ENCODE measurements at places on chromosomes 12 and 14.

GRCh38 chr12:109475121-109475520 lies 2.0 kb downstream of the KCTD10 start:
- DNase-seq, result no peak

GRCh38 chr12:122984612-122985337 lies 4.3 kb downstream of the ARL6IP4 start:
- no peak for DNase-seq

GRCh38 chr14:72186523-72186922 lies 254.3 kb downstream of the RGS6 start:
- no peak for DNase-seq

- no peak for DNase-seq
These were observed 223.3 kb downstream of the RGS6 start for GRCh38 chr14:72155379-72155993.

DNA sequence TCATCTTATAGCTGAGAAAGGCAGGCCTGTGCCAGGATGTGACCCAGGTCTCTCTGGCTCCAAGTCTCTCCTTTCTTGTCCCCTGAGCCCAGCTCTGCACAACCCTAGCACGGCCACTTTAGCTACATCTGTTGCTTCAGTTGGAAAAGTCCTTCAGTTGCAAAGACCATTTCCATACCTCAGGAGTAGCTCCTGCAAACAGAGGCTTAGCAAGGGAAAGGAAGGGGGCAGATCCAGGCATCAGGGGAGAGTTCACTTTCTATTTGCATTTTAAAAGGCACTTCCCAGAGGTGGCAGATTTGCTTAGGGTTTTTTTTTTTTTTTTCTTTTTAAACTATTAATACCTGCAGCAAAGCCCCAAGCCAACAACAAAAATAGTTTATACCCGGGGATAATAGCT lies 3.0 kb upstream of the PITPNM2 start:
- no peak for DNase-seq

GRCh38 chr14:72574715-72575114 lies 319.2 kb downstream of the DPF3 start:
- no peak for DNase-seq

GRCh38 chr14:50257732-50258131 lies 26.4 kb upstream of the SOS2 start:
- no peak for DNase-seq

DNA sequence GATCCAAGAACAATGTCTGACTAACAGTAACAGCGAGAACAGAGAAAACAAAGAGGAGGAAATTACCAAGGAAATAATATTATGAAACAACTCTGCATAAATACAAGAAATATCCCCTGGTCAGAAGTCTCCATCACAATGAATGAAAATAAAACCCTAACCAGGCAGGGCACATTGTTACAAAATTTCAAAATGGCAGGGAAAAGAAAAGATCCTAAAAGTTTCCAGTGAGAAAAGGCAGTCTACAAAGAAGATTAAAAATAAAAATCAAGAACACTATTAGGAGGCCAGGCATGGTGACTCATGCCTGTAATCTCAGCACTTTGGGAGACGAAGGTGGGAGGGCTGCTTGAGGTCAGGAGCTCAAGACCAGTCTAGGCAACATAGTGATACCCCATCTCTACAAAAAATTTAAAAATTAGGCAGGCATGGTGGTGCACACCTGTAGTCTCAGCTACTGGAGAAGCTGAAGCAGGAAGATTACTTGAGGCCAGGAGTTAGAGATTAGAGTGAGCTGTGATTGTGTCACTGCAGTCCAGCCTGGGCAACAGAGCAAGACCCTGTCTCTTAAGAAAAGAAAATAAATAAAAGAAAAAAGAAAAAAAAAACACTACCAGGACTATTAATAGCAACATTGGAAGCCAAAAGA lies 47.8 kb downstream of the FERMT2 start:
- peak; percentile 65 for DNase-seq
